GM04504 (cell line): ENCODE measurements at places on chromosomes 13 and 19.

- DNase-seq = no peak
Measured at GRCh38 chr19:33393286-33394005, 19.9 kb downstream of the CEBPG start.

DNA sequence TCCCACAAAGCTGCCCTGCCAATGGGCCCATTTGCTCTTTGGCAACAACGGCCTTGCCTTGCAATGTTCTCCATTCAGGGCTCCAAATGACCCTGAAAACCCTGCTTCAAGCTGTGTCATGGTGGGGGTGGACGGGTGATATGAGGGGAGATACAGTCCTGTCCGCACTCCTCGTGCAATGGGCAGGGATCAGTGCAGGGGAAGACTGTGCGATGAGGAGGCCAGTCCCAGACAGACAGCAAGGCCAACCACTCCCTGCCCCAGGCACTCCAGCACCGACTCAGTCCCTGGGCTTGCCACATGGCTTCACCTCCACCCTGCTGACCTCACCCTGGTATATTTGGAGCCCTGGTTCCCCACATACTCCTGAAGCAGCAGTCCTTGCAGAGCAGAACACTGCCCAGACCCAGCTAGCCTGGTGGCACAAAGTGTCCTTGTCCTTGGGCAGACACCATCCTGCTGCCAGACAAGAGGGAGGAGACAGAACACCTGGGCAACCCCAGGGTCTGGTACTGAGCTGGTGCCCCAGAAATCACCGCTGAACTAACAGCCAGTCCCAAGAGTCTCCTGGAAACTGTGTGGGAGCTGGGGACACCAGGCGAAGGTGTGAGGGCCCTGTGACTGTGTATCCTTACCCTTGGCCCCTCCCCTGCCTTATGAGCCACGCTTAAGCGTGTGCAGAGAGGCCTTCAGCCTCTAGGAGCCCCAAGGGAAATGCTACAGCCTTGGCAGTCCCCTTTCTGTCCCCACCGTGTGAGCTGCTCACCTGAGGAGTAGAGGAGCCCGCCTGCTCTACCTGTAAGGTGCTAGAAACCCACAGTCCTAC, 9.1 kb upstream of the SLC35E1 start:
- DNase-seq = no peak

DNA sequence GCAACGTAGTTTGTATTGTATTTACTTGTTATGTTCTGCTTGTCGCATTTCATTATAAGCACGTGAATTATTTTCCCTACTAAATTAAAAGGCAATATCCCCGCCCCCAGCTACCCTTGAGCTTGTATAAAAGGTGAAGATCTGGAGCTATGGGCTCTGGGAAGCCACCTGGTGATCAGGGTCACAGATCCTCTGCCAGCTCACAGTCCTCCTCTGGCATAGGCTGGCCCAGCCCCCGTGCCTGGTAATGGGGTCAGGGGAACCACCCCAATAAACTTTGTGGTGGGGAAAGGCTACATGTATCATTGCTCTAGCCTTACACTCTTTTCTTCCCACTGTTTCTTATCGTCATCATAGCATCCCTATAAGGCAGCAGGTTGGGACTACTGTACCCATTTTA, 190.2 kb upstream of the TSHZ3 start:
- no peak for DNase-seq

DNA sequence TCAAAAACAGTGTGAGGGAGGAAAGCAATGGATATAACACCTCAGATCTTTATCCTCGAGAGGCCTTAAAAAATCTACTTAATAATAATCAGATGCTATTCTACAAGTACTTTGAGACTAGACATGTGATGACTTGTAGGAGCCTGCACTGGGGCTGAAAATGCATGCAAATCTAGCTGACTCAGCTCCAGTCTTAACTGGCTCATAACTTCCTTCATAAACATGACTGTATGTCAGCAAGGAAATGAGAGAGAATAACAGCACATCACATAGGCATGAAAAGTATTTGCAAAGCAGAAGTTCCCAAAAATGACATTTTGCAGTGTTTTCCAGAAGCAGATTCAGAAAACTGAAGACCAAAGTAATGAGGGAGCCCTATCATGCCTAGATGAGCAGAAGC, 38.1 kb downstream of the PSG5 start:
- DNase-seq = peak; percentile 68

DNA sequence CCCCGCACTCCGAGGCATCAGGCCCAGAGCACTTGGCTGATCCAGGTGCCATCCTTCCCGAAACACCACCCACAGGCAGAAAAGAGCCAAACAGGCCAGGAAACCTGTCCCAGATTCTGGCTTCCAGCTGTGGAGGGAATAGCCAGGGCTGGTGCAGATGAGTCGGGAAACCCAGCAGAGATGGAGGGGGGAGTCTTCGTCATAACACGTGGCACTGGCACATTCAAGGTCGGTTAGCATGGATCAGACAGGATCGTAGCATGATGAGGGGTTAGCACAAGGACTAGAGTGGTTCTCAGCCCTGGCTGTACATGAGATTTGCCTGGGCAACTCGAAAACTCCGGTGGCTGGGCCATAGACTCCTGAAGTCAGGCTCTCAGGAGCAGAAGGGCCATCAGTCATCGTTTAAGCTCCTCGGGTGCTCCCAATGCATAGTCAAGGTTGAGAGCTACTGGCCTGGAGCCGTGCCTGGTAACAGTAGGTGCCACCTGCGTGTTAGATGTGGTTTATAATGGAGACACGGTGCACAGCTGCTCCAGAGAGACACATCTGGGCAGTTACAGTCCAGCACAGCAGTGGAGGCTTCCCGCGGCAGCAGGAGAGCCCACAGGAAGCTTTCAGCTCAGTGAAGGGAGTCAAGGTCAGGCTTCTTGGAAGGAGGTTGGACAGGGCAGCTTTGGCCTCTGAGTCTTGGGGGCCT, 6.3 kb downstream of the CYTH2 start:
- DNase-seq = no peak

DNA sequence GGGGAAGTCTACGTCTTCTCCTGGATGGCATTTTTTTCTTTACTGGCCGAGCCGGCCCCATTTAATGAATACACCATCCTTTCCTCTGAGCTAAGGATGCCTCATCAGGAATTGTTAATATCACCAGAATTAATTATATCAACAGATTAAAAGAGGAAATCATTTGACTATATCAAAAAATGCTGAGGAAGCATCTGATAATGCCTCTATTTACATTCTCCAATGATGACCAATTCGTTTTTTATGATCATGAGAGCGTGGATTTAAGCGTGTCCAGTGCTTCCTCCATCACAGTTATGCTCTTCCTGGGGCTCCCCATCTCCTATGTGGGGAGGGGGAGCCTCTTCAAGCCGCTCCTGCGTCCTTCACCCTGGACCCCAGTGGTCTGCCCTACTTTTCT, 58.7 kb downstream of the TUBGCP3 start:
- DNase-seq = no peak

DNA sequence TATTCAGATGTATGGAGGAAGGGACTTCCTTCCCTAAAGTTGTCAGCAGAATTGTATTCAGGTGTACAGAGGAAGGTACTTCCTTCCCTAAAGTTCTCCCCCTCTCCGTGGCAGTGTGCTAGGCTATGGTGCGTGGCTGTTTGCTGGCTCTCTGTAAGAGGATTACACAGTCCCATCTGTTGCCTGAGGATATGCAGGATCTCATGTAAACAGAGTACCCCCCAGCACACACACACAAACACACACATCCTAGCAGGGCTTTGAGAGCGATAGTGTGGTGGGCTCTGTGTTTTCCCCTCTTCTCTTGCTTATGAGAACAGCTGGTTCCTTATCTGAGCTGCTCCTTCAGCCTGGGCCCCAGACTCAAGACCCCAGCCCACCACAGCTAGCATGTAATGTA, 10.3 kb downstream of the NEK5 start:
- no peak for DNase-seq

DNA sequence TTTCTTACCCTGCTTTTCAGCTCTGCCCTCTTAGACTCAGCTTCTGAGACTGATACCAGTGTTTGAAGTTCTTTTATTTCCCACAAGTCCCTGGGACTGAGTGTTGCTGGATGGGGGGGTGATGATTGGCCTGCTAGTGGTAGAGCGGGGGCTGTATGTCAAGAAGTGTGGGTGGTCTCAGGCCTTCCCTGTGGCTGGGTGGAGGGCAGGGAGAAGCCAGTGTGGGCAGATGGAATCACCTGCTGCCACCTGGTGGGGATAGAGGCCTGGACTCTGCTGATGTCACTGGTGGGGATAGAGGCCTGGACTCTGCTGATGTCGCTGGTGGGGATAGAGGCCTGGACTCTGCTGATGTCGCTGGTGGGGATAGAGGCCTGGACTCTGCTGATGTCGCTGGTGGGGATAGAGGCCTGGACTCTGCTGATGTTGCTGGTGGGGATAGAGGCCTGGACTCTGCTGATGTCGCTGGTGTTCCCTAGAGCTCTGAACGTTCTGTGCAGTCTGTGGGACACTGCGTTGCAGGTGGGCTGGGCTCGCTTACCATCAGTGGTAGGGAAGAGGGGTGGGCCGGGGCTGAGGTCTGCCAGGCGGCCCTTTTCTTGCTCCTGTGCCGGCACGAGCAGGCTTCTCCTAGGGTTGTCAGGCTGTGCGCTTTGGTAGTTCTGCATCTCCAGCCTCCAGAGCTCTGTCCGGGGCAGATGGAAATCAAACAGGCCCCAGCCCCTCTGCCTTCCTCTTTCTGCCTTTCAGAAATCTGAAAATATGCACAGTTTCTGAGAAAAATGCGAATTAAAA, 101.3 kb downstream of the ARHGEF7 start:
- DNase-seq = no peak

- DNase-seq = peak; percentile 17
Measured at GRCh38 chr19:8158411-8159074, 9.2 kb upstream of the FBN3 start.

- DNase-seq = no peak
Measured at GRCh38 chr19:55504252-55504603, 16.0 kb downstream of the SSC5D start.

DNA sequence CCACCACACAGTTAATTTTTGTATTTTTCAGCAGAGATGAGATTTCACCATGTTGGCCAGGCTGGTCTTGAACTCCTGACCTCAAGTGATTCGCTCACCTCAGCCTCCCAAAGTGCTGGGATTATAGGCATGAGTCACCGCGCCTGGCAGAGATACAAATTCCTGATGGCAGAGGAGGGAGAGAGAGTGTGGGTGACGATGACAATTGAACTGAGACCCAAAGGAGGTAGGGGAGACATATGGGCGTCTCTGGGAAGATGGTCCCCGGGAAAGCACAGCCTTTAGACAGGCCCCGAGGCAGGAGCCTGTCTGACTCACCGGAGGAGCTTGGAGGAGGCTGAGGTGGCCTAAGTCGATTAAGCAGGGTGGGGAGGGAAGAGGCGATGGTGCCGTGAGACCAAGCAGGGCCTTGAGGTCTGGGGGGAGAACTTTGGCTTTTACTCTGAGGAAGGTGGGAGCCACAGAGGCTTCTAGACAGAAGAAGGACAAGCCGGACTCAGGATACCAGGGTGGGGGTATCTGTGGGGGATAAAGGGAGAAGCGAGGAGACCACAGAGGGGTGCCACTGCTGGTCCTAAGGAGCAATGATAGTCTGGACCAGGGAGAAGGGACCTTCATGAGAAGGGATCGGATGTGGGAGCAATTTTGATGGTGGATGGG, 38.2 kb downstream of the ARRDC2 start:
- DNase-seq = peak; percentile 74
